ENCODE measurements at places on chromosomes 7 and 10. TPM values are rescaled to one million over a fixed set of nuclear protein-coding genes. Genes with fewer than 3 reads are reported as not detected.

The CALHM3 gene
- total RNA-seq: not detected

The NRCAM gene
- total RNA-seq: 49.0 TPM

DNA sequence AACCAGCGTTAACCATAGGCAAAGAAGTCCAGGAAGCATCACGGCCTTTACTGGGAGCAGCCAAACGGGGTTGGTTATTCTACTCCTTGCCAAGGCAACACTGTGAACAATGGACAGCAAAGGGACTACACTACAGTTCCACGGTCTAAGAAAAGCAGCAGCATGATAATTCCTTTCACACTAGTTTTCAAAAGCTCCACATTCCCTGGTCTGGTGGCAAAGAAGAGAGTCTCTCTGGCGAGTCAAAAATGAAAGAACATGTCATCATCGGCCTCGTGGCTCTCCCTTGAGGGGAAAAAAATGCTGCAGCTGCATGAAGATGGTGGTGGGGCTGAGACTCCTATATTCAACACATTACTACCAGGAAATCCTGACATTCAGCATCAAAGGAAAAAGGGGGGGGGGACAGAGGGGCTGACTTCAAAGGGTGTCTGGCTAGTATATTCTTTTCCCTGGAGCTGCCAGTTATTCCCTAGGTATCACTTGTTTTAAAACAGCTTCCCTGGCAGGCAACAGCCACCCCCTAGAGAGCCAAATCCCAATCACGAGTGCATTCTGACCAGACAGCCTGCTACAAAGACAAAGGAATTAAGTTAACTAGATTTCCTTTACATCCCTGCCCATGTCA, 49.1 kb downstream of the SLC37A3 start:
- H3K36me3 ChIP-seq: peaks cover 6% of the 10 kb centered on the region
- no peak overlapping the region for H3K4me3 ChIP-seq
- peak overlapping the region; percentile 89 for H3K27ac ChIP-seq
- H3K4me1 ChIP-seq: peaks cover 18% of the 10 kb centered on the region

GRCh38 chr10:57482259-57482658, 785.4 kb downstream of the IPMK start:
- no peaks in the 10 kb centered on the region for H3K27me3 ChIP-seq
- H3K27ac ChIP-seq: no peak overlapping the region
- no peaks in the 10 kb centered on the region for H3K36me3 ChIP-seq
- DNase-seq: no peak

DNA sequence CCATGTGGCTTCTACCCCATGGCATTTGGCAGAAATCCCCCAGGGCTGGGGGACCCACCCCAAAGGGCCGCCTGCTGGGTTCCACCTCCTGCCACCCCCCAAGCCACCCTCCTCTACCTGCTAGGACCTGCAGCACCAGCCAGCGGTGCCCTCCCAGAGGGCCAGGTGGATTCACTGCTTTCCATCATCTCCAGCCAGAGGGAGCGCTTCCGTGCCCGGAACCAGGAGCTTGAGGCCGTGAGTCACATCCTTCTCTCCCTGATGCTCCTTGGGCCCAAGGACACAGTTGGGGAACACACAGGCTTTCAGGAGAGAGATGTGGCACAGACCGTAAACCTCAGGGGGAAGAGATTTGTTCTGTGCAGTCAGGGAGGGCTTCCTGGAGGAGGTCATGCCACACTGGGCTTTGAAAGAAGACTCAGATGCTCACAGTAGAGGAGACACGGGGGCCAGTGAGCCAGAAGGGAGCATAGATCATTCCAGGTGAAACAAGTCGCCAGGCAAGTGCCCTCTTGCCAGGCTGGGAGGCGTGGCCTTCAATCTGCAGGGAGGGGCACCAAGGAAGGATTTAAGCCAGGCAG, 11.5 kb upstream of the SH2B2 start:
- H3K4me1 ChIP-seq: no peaks in the 10 kb centered on the region
- no peaks in the 10 kb centered on the region for H3K27me3 ChIP-seq
- no peaks in the 10 kb centered on the region for H3K36me3 ChIP-seq
- H3K27ac ChIP-seq: no peak overlapping the region
- H3K4me3 ChIP-seq: no peak overlapping the region

- no peak overlapping the region for H3K4me3 ChIP-seq
- H3K27ac ChIP-seq: no peak overlapping the region
- DNase-seq: no peak
- H3K27me3 ChIP-seq: no peaks in the 10 kb centered on the region
- H3K36me3 ChIP-seq: no peaks in the 10 kb centered on the region
- H3K4me1 ChIP-seq: peaks cover 7% of the 10 kb centered on the region
Observed at GRCh38 chr7:129667116-129667515, 55.6 kb downstream of the NRF1 start.
